ENCODE measurements at places on chromosomes 13 and 19.

DNA sequence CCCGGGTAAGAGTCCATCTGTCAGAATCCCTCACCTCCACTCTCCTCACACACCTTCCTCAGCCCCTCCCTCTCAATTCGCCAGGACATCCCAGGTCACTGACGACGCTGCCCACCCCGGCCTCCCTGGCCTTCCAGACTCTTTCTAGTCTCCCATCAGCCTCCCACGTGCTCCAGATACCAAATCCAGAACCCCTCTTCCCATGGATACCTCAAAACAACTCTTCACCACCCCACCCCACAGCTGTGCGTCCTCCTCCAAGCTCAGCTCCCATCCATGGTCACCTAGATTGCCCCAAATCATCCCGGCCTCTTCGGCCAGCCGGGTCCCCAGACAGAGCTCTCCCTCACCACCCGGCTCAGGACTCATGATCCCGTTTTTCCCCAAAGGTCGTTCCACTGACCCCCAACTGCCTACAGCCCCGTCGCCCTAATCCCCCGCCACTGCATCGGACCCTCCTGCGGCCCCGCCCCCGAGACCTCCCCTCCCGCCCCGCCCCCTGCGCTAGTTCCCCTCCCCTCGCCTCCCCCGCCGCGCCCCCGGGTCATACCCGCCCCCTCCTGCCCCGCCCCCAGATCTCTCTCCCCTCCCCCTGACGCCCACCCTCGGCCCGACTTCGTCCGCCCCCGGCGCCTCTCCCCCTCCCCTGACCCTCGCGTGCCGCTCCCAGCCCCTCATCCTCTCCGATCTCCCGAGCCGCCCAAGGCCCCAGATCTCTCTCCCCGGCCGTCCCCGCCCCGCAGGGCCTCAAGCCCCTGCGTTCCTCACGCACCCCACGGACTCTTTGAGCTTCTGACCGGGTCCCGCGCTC, 546 bp downstream of the UBXN6 start:
- peak; percentile 10 for DNase-seq

GRCh38 chr13:71278512-71278911, 588.5 kb downstream of the DACH1 start:
- DNase-seq = no peak

DNA sequence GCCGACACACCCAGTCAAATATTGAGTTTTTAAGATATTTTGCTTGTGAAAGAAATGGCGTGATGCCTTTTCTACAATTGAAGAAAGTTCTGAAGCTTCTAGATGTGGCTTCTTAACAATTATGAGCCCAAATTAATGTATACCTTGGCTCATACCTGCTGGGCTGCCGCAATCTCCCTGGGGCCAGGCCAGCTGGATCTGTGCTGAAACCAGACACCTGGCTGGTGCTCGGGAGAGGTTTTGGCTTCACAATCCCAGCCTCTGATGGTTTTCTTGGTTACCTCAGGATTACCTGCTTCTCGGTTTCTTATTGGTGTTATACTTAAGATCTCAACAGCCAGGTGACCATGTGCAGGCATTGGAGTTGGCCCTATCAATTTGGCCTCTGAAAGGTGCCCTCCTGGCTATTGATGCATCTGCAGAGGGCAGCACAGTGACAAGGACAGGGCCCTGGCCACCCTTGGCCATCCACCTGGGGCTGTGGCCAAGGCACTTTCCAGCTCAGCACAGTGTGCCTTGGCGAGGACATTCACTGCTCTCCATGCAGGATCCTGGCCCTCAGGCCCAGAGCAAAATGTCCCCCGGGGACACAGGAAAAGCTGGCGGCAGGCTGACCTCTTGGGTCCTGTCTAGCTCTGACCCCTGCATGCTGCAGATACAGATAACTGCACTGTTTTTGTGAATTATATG, 305.0 kb downstream of the ZNF536 start:
- DNase-seq = no peak

DNA sequence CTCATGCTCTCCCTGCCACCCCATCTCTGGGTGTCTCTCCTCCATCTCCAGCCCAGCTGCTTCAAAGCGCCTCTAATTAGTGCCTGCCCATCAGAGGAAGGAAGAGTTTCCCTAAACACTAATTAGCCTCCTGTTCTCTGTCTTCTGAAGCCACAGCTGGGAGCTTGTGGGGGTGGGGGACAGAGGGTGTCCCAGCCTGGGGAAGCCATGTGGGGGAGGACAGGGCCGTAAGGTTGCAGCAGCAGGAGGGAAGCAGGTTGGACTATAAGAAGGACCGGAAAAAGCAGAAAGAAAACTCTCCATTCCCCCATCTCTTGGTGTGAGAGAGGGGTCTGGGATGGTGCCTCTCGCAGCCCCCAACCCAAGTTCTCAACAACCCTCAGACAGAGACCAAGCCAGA, 26.2 kb downstream of the SLC8A2 start:
- DNase-seq = no peak

DNA sequence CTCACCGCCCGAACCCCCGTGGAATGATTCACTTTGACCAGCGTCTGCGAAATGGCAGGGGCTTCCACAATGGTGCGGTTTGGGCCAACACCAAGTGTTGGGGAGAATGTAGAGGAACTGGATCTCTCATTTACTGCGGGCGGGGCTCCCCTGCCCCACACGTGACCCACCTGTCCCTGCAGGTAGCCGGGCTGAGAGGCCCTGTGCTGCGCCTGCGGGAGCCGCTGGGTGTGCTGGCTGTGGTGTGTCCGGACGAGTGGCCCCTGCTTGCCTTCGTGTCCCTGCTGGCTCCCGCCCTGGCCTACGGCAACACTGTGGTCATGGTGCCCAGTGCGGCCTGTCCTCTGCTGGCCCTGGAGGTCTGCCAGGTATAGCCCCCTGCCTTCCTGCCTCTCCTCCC, 5.8 kb upstream of the FLT3LG start:
- DNase-seq = no peak

GRCh38 chr19:16548956-16549355, 6.7 kb upstream of the CHERP start:
- no peak for DNase-seq

DNA sequence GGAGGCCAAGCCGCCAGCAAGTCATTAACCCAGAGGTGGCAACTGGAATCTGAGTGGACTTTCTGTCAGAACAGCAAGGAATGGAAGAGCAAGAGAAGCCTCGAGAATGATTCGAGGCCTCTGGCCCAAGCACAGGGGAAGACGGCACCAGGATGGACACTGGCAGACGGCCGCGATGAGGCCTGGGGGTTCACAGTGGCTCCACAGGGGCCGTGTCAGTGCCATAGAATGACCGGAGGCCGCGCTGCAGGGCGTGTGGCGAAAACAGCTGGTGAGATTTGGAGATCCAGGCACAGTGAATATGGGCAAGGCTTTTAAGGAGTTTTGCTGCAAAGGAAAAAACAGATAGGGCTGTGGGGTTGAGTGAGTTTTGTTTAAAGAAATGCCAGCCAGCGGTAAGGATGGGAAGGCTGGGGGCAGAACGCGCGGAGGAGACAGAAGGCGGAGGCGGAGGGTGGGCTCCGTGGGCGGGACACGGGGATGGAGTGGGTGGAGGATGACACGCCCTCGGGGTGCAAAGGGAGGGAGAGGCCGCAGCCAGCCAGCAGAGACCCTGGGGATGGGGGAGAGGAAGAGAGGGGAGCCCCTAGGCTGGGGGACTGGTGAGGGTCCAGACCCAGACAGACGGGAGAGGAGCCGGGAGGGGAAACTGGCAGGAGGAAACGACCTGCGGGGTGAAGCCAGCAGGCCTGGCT, 130.5 kb downstream of the RNF17 start:
- no peak for DNase-seq

GRCh38 chr19:40088299-40089047, 2.3 kb downstream of the ZNF780A start:
- no peak for DNase-seq

DNA sequence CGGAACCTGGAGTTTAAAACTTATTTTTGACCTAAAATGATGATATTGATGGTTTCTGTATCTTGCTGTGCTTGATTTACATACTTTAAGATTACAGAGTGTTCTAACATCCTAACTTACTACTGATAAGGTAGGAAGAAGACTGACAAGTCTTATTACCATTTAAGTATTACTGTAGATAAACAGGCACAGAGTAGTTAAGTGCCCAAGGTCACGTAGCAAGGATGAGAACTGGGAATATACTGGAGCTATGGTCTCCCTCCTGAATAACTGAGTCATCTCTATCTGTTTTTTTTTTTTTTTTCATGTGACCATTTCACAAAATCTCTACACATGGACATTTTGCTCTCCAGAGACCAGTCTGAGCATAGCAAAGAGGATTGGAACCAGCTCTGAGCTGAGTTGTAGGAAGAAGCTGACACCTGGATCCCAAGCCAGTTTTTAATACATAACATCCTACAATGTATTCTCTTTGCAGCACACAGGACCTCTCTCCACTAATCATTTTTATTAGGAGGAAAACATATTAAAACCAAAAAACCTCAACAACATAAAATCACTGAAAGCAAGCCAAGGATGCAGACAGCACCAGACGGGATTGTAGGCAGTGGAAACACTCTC, 173.5 kb downstream of the DNAJC15 start:
- no peak for DNase-seq

GRCh38 chr13:41345165-41345913, 34.3 kb downstream of the NAA16 start:
- DNase-seq = no peak

GRCh38 chr19:16373989-16374388, 49.4 kb downstream of the KLF2 start:
- no peak for DNase-seq

GRCh38 chr19:10553943-10554381, 10.3 kb downstream of the ATG4D start:
- peak; percentile 39 for DNase-seq

DNA sequence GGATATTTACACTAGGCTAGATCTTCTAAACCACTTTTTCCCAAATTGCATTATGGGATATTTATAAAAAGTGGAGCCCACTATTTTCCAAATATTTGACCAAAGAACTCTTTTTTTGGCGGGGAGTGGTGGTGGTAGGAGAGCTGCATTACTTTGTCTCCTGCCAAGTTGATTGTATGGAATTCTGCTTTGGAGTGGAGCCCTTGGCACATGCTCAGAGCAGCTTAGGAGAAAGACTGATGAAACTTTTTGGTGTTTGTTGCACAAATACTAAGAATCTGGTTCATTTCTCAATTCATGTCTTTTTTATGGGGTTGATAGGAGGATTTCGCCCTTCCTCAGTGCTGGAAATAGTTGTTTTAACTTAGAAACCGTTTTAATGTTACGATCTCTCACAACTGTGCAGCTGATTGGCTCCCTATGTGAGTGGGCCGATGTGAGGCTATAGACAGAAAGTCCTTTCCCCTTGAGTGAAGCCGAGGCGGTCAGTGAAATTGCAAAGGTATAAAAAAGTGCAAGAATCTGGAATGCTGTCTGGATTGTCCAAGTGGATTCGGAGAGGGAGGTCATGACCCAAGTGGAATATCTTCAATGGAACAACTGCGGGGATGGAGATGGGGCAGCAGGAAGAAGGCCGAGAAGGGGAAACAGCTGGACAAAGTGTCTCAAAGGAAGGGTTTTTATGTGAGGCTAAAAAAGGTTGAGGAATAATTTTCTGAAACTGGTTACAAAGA, 415.9 kb downstream of the FGF9 start:
- DNase-seq = no peak

DNA sequence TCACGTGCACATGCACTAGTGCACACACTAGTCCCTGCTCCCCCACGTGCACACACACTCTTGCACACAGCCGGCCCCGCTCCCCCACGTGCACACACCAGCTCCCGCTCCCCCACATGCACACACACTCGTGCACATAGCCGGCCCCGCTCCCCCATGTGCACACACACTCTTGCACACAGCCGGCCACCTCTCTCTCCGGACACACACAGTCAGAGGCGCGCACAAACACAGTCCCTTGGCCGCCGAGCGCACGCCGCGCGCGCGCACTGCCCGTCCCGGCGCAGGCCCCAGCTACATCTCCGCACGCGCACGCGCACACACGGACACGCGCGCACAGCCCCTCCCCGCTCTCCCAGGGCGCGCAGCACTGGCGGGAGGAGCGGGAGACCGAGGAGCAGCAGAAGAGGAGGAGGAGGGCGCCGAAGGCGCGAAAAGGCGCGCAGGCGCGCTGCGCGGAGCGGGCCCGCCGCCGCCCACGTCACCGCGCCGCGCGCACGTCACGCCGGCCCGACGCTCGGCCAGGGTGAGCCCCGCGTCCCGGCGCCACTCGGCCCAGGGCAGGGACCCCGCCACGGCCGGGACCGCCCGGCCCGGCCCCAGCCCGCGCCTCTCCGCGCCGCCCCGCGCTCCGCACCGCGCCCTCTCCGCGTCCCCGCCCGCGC, at the start of gene TFDP1:
Gene TFDP1, plus strand, starts transcription at position 549 of the 665 bp plus-strand sequence. CDS start 1,085 bp downstream, outside the sequence.
- DNase-seq = peak; percentile 5

GRCh38 chr13:48000559-48001113, 437 bp downstream of the SUCLA2 start:
- DNase-seq = no peak

DNA sequence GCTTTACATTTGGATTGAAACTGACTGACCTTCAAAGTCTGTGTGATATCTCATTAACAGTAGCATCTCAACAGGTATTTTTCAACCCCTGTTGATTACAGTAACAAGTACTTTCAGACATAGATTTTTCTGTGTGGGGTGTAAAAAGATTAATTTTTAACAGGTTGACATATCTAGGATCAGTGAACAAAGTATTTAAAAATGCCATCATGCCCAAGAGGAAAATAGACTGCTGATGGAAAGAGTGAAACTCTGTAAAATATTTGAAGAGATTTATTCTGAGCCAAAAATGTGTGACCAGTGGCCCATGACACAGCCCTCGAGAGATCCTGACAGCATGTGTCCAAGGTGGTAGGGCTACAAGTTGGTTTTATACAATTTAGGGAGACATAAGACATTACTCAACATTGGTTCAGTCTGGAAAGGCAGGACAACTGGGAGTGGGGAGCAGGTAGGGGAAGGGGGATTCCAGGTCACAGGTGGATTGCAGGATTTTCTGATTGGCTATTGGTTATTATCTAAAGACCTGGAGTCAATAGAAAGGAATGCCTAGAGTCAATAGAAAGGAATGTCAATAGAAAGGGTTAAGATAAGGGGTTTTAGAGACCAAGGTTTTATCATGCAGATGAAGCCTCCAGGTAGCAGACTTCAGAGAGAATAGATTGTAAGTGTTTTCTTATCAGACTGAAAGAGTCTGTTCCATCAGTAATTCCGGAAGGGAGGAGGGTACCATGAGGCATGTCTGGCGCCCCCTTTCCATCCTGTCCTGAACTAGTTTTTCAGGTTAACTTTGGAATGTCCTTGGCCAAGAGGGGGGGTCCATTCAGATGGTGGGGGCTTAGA, 29.1 kb downstream of the TNFRSF19 start:
- no peak for DNase-seq

- DNase-seq = no peak
Observed at GRCh38 chr13:43518833-43519232, 267.9 kb downstream of the ENOX1 start.

GRCh38 chr19:32642771-32643170, 32.2 kb downstream of the ANKRD27 start:
- peak; percentile 5 for DNase-seq

- DNase-seq = no peak
Observed at GRCh38 chr13:25902891-25903341, 148.9 kb downstream of the SHISA2 start.

GRCh38 chr19:19452243-19453124, 47.0 kb downstream of the GATAD2A start:
- no peak for DNase-seq

GRCh38 chr13:73844986-73845385, 289.2 kb downstream of the KLF12 start:
- DNase-seq = no peak

GRCh38 chr13:20547479-20547908, 19.5 kb upstream of the IFT88 start:
- no peak for DNase-seq

- no peak for DNase-seq
Observed at GRCh38 chr19:18698321-18699167, 15.1 kb downstream of the CRTC1 start.

All from stimulated activated CD8-positive, alpha-beta memory T cell treated with anti-CD3 and anti-CD28 coated beads, Interleukin-7, amount 100 ng/mL, for 1 hour (primary cell).